ENCODE measurements at places on chromosomes 2 and 18.

GRCh38 chr2:42744545-42745082, 19.3 kb downstream of the OXER1 start:
- DNase-seq = no peak

DNA sequence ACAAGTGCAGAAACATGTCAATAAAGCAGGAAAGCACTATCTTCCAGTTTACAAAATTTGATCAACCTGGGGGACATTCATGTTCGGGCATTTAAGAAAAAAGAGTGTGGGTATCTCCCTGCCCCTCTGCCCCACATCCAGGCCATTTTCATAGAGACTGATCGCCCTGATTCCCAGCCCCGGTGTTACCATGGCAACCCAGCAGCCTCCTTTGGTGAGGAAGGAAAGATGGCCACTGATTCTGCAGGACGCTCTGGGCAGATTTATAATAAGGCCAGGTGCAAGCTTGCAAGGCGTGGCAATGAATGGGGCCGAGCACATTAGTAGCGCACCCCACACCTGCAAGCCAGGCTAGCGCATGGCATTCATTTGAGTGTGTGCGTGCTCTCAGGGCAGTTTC, 36.7 kb upstream of the ARL4C start:
- no peak for DNase-seq

GRCh38 chr2:150681120-150681804, 193.8 kb upstream of the RND3 start:
- peak; percentile 94 for DNase-seq

DNA sequence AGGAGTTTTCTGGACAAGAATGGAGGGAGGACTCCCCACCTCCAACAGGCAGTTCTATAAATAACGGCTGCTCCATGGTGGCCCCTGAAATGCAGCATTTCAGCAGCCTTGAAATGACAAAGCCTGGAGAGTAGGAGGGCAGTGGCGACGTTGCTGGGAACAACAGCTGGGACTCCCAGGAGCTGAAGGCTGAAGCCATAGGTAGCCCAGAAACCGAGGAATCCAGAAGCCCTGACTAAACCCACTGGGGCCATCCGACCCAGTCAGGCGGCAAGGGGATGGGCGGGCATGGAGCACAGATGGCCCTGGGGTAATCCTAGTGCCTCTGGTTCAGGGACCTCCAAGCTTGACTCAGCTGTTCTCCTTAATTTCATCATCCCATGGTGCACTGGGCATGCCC, 9.0 kb downstream of the PRKAG3 start:
- no peak for DNase-seq

GRCh38 chr2:219739066-219739465, 111.6 kb downstream of the SLC4A3 start:
- no peak for DNase-seq

All from EL (cell line).